ENCODE measurements at places on chromosomes 7 and 10. TPM values are rescaled to one million over a fixed set of nuclear protein-coding genes. Genes with fewer than 3 reads are reported as not detected.

SLC39A12 gene
- not detected for total RNA-seq

VGF gene
- 0.15 TPM for total RNA-seq

CDH23 gene
- 4.5 TPM for total RNA-seq

ANKRD2 gene
- total RNA-seq = 0.37 TPM

STEAP1 gene
- not detected for total RNA-seq

HTR5A gene
- total RNA-seq = not detected

HPS6 gene
- 18.3 TPM for total RNA-seq

AS3MT gene
- 0.48 TPM for total RNA-seq

ZNF680 gene
- total RNA-seq = 10.2 TPM

GAD2 gene
- total RNA-seq = not detected

GRCh38 chr10:82213784-82214183 lies 338.8 kb downstream of the NRG3 start:
- H3K4me1 ChIP-seq = no peaks in the 10 kb centered on the region
- H3K27ac ChIP-seq = no peak overlapping the region
- H3K4me3 ChIP-seq = no peak overlapping the region

- peaks cover 2% of the 10 kb centered on the region for H3K27me3 ChIP-seq
- no peak for DNase-seq
- no peak overlapping the region for H3K27ac ChIP-seq
- peaks cover 4% of the 10 kb centered on the region for H3K4me1 ChIP-seq
- no peaks in the 10 kb centered on the region for H3K36me3 ChIP-seq
- H3K4me3 ChIP-seq = no peak overlapping the region
Measured at GRCh38 chr10:43013065-43013464, 63.8 kb upstream of the RET start.

GRCh38 chr10:51700228-51700817 lies 928 bp upstream of the CSTF2T start:
- DNase-seq = no peak
- peak overlapping the region; percentile 97 for H3K4me3 ChIP-seq
- peak overlapping the region; percentile 100 for H3K27ac ChIP-seq
- peaks cover 34% of the 10 kb centered on the region for H3K36me3 ChIP-seq
- peaks cover 41% of the 10 kb centered on the region for H3K4me1 ChIP-seq
- H3K27me3 ChIP-seq = no peaks in the 10 kb centered on the region

- H3K27me3 ChIP-seq = peaks cover 22% of the 10 kb centered on the region
- no peaks in the 10 kb centered on the region for H3K4me1 ChIP-seq
- no peak overlapping the region for H3K27ac ChIP-seq
- no peak for DNase-seq
Measured at GRCh38 chr10:100631192-100631591, 95.4 kb downstream of the HIF1AN start.

- H3K27me3 ChIP-seq = no peaks in the 10 kb centered on the region
- no peak overlapping the region for H3K4me3 ChIP-seq
- no peaks in the 10 kb centered on the region for H3K4me1 ChIP-seq
- peak; percentile 6 for DNase-seq
- peaks cover 2% of the 10 kb centered on the region for H3K36me3 ChIP-seq
Measured at GRCh38 chr7:99693427-99694200, 13.8 kb upstream of the CYP3A5 start.

DNA sequence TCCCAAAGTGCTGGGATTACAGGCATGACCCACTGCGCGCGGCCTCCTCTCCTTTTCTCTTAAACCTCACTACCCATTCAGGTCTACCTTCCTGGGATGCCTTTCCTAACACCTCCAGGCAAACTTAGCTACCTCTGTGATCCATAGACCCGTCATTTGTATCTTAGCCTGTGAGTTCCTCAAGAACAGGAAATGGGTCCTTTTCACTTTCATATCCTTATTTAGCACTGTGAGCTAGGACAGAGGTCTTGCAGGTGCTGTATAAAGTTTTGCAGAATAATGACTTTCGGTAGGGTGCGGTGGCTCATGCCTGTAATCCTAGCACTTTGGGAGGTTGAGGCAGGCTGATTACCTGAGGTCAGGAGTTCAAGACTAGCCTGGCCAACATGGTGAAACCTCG lies 215.7 kb downstream of the RELN start:
- H3K4me3 ChIP-seq = no peak overlapping the region
- no peaks in the 10 kb centered on the region for H3K4me1 ChIP-seq
- H3K27me3 ChIP-seq = peaks cover 2% of the 10 kb centered on the region
- no peak overlapping the region for H3K27ac ChIP-seq
- no peak for DNase-seq

GRCh38 chr10:133039107-133039802 lies 48.5 kb upstream of the ADGRA1 start:
- no peak overlapping the region for H3K27ac ChIP-seq
- H3K36me3 ChIP-seq = no peaks in the 10 kb centered on the region
- no peak for DNase-seq

DNA sequence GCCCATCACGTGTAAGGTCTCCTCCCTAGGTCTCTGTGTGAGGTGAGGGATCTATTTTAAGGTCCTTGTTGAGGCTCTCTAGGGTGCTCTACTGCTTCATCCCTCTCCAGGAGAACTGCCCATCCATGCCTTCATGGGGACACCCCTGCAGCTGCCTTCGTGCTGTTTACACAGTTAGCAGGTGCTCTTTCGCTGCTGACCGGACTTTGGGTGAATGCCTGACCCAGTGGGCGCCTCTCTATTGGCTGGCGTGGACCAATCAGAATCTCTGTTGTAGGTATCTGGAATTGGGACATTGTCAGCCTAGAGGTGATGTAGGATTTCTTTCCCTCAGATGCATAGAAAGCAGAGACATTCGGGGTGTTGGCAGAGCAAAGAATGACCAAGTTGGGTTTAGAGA lies 38.7 kb upstream of the HMX3 start:
- no peak overlapping the region for H3K4me3 ChIP-seq
- no peaks in the 10 kb centered on the region for H3K4me1 ChIP-seq
- no peak overlapping the region for H3K27ac ChIP-seq
- no peak for DNase-seq

- H3K4me3 ChIP-seq = no peak overlapping the region
- DNase-seq = no peak
- no peaks in the 10 kb centered on the region for H3K27me3 ChIP-seq
- no peak overlapping the region for H3K27ac ChIP-seq
- peaks cover 13% of the 10 kb centered on the region for H3K4me1 ChIP-seq
- H3K36me3 ChIP-seq = peaks cover under 1% of the 10 kb centered on the region
Measured at GRCh38 chr7:7843972-7844371, 124.6 kb upstream of the GLCCI1 start.
